ENCODE measurements at places on chromosomes 3 and 15.

DNA sequence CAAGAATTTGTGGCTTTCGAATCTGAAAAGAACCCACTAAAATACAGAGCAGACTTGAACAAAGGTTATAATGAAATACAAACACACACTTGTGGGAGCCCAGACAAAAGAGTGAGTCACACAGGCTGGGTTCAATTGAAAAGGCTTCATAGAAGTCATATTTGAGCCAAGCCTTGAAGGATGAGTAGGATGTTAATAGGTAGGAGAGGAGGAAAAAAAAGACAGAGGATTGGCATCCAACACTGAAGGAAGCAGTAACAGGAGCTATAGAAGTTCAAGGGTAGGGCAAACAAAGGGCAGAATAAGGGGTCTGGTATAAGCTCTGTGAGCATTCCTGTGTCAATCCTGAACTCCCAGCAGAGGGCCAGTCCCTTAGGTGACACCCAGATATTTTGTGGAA, 325.4 kb downstream of the FOXP1 start:
- no peak for DNase-seq

GRCh38 chr3:112627419-112627818, 13.5 kb downstream of the CCDC80 start:
- DNase-seq = no peak

- no peak for DNase-seq
These were observed 20.1 kb downstream of the ZNF80 start for GRCh38 chr3:114217266-114217665.

DNA sequence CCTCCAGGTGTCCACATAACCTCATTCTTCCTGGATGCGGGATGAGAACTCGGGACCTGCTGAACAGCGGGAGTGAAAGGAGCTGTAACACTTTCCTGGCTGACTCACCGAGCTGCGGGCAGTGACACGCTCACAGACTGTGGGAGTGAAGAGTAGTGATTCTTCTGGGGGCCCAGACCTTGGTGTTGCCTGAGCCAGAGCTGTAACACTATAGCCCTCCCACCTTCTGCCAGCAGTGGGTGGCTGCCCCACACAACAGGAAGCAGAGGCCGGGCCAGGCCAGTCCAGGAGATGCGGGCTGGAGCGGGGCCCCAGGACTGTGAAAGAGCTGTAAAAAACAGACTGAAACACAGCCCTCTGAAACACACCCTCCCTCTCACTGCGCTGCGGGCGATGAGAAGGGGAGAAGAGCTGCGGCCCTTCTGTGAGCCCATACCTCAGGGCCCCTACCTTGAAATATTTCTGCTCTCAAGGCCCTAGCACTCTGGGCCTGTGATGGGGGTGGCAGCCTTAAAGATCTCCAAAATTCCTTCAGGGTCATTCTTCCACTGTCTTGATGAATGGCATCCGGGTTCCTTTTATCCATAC, 464.0 kb upstream of the CCDC54 start:
- DNase-seq = no peak

- no peak for DNase-seq
These were observed 414.5 kb downstream of the GRM7 start for GRCh38 chr3:7275396-7275795.

DNA sequence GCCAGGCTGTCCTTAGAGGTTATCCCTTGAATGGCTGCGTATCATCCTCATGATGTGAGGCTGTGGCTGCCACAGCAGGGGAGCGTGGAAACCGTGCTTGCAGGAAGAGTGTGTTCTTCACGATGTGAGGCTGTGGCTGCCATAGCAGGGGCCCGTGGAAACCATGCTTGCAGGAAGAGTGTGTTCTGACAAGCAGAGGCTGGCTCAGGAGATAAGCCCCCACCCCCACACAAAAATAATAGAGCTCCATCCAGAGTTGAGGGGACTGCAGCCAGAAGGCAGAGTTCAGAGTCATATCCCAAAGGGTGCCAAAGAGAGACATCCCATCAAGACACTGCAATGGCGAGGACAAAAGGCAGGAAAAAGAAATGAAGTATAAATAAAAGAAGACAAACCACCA, 22.6 kb upstream of the BDH1 start:
- no peak for DNase-seq

- DNase-seq = no peak
These were observed 8.6 kb downstream of the NDUFB4 start for GRCh38 chr3:120604784-120605183.

DNA sequence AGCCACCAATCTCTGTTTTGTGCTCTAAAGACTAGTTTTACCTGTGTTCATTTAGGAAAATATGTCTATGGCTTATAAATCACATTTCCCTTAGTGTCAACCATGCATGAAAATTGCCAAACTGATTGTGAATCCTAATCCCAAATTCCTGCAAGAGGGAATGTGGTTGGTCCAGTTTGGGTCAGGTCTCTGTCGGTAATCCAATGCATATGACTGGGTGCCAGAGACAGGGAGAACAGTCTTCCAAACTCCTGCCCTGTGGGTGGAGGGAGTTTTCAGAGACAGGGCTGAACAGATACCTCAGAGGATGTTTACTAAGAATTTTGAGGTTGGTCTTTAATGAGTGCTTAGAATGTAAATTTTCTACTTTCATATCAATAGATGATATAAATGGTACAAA, 300.5 kb upstream of the ARL6 start:
- DNase-seq = no peak

DNA sequence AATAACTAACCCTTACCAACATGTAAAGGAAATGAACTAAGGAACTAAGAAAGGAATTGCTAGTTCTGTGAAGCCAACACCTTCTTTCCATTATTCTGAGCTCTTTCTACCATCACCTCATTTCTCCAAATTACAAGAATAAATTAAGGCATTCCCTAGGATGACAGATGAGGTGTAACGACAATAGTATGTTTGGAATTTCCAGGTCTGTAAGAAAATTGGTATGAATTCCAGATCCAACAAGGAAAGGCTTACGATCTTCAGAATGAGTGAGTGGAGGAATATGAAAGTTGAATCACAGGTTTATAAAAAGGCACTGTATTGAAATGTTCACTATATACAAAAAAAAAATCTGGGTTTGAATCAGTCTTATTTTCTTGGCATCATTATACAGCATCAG, 4.5 kb upstream of the NANOGP8 start:
- no peak for DNase-seq

DNA sequence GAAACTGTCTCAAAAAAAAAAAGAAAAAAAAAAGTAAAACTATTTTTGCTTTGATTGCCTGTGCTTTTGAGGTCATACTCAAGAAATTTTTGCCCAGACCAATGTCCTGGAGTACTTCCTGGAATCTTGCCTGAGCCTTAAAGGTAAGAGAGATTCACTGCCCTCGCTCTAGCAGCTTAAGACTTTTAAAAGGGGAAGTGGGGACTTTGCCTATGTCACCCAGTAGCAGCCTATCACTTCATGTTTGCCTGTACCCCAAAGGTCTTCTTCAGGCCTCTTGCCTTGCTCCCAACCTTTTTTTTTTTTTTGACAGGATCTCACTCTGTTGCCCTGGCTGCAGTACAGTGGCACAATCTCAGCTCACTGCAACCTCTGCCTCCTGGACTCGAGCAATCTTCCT, 18.9 kb upstream of the GOLGB1 start:
- DNase-seq = no peak

DNA sequence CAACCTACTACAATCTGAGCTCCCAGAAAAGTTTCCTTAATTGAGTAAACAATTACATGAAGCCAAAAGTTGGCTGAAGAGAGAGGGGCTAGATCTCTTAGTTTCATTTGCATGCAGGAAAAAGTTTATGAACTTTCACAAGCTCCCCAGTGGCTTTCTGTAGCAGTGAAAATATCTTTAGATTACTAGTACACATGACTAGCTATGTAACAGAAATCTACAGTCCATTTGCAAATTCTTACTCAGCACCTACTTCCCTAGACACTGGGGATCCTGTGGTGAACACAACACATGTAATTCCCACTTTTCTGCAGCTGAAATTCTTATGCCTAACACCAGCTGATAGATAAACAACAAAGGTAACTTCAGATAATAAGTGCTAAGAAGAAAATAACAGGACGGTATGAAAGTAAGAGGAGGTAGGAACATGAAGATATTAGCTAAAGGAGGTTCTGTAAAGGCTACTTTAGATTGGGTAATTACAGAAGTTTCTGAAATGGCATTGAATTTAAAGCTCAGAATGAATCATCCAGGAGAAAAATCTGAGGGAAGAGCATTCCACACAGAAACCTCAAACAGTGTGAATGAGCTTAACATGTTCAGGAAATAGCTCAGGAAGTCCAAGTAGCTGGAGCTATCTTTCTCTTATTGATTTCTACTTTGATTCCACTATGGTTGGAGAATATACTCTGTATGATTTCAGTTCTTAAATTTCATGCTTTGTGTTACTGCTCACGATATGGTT, 204.8 kb downstream of the MAGI1 start:
- DNase-seq = no peak

DNA sequence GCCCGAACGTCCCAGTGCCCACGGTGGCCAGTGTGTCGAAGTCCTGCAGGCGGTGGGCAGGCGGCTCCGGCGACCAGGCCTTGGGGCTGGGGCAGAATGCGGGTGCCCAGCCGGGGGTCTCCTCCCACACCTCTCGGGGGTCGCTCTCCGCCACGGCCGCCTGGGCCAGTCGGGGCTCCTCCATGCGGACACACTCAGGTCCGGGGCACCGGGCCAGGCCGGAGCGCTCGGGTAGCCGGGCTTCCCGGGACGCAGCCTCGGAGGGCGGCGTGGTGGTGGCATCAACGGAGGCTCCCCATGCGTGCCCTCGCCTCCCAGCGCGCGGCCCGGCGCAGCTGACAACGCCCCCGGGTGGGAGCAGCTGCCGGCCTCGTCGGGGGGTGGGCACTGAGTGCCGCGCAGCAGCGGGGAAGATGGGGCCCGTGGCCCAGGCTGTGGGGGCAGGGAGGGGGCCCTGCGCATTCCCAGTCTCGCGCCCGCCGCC, 30.1 kb upstream of the CERS3 start:
- DNase-seq = no peak

- no peak for DNase-seq
These were observed 389.4 kb upstream of the TPM1 start for GRCh38 chr15:62653122-62653521.

DNA sequence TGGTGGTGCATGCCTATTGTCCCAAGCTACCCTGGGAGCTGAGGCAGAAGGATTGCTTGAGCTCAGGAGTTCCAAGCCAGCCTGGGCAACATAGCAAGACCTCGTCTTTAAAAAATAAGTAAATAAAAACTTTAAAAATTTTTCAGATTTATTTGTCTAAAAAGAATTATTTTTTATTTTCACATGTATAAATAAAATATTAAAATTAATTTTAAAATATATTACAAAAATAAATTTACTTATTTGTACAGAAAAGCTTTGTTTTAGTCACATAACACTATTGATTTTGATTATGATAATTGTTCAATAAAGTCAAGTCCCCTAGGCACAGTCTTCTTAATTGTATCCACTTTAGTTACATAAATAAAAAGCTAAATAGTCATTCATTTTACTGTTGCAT, 85.2 kb downstream of the FILIP1L start:
- no peak for DNase-seq

GRCh38 chr15:70383856-70384255, 286.1 kb upstream of the TLE3 start:
- DNase-seq = no peak

- DNase-seq = no peak
These were observed 116.9 kb upstream of the RAD18 start for GRCh38 chr3:9080163-9080562.

GRCh38 chr3:167728632-167729323, 5.9 kb downstream of the PDCD10 start:
- no peak for DNase-seq

GRCh38 chr15:60396100-60396499, 1.7 kb downstream of the ANXA2 start:
- no peak for DNase-seq

- DNase-seq = no peak
These were observed 54.4 kb downstream of the TPRA1 start for GRCh38 chr3:127535901-127536829.

DNA sequence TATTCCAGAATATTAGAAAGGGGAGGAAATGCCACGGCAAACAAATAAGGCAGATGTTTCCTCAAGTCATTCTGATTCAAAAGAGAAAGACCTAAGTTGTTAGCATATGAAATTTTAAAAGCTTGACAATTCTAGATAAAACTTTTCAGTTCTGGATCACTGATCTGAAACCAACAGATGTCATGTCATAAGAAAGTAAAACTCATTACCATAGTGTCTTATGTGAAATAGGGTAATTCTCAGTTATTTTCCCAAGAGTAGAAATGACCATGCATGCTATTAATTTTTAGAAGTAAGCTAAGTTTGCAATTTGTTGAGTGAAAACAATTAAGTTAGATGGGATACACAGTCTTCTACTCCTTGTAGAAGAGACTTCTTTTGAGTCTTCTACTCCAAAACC, 630.3 kb downstream of the NAALADL2 start:
- DNase-seq = no peak

GRCh38 chr3:133413161-133414020, 13.5 kb downstream of the BFSP2 start:
- DNase-seq = no peak

DNA sequence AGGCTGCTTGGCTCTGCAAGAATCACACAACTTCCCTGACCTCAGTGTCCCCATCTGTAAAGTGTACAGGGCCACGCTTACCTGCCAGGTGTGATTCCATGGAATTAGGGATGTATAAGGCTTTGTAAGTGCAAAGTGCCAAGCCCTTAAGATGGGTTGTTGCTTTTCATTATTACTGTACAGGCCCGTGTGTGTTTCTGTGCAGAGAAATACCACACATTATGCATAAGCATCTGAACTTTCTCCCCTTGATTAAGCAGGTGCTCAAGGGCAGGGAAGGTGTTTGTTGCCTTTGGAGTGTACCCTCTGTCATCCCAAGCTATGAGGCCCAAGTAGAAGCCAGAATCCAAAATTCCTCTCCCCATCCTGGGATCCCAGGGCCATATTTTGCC, 13.6 kb upstream of the HRH1 start:
- DNase-seq = no peak

- no peak for DNase-seq
These were observed 32.7 kb downstream of the RARB start for GRCh38 chr3:25460751-25461150.

DNA sequence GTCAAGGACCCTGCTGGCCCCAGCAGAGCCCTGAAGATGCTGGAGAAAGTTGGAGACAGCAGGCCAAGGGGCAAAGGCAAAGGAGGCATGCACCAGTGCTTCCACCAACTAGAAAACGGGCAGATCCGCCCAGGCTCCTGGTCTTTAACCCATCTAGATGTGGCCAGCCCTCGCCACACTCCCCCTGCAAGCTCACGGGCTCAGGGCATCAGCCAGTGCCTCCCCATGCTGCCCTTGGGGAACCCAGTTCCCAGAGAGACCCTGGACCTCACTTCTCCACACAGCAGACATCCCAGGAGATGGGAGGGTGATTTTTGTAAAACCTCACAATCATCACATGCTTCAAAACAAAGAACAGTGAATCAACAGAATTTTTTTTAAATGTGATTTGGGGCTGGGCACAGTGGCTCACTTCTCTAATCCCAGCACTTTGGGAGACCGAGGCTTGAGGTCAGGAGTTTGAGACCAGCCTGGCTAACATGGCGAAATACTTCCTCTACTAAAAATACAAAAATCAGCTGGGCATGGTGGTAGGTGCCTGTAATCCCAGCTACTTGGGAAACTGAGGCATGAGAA, 24.5 kb downstream of the CYFIP1 start:
- no peak for DNase-seq

- no peak for DNase-seq
These were observed 88.4 kb downstream of the APBA2 start for GRCh38 chr15:28974142-28974541.

GRCh38 chr15:42696626-42697025, 40.3 kb downstream of the CDAN1 start:
- DNase-seq = no peak

- DNase-seq = no peak
These were observed 26.1 kb downstream of the TAMM41 start for GRCh38 chr3:11820531-11821041.

GRCh38 chr3:186626254-186626847, 13.5 kb downstream of the AHSG start:
- DNase-seq = no peak

Data from stimulated activated CD4-positive, alpha-beta T cell treated with anti-CD3 and anti-CD28 coated beads, Interleukin-4, amount 100 ng/mL, for 48 hours (primary cell).